ENCODE measurements at places on chromosomes 2 and 18.
A peak's percentile ranks its signal among the peaks of the same experiment; 100 is the strongest.

DNA sequence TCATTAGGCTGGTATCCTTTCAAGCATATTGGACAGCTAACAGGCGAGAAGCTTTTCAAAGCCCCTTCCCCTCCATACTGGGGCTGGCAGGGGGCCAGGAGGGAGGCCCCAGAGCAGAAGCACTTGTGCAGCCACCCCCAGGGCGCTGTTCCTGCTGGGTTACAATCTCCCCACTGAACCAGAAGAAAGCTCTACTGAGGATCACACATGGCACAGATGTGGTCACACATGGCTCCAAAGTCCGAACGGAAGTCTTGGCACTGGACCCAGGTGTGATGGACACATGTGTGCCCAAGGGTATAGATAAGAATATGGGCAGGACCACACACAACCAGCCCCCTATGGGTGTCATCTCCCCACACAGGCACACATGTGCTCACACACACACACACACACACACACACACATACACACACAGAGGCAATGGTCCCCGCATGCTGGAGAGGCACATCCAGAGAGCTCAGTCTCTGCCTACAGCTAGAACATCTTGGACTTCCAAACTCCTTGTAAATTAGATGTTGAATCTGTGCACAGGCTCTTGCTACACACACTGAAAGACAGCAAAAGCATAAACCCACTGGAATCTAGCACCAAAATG is 56.4 kb downstream of the TTC32 start:
- H3K27ac ChIP-seq: no peak overlapping the region
- peaks cover 7% of the 10 kb centered on the region for H3K27me3 ChIP-seq
- H3K4me1 ChIP-seq: no peaks in the 10 kb centered on the region
- DNase-seq: no peak
- H3K36me3 ChIP-seq: no peaks in the 10 kb centered on the region

DNA sequence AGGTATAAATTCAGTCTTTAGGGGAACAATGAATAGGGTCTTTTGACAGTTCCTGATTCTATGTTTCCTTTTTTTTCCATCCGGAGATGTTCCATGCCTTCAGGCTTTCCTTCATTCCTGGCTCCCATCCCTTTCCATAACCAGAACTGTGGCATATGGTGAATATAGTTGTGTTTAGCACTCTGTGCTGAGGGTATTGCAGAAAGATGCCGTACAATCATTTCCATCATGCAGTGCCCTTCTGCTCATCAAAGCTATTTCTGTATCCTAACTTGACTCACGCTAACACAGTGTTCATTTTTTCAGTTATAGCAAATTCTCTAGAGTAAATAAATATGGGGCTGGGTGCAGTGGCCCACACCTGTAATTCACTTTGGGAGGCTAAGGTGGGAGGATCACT is 131.9 kb upstream of the EML6 start:
- peaks cover 73% of the 10 kb centered on the region for H3K4me1 ChIP-seq
- H3K27me3 ChIP-seq: no peaks in the 10 kb centered on the region
- DNase-seq: no peak
- peak overlapping the region; percentile 83 for H3K27ac ChIP-seq
- H3K36me3 ChIP-seq: peaks cover 29% of the 10 kb centered on the region

GRCh38 chr2:39524756-39525635 is 87.9 kb upstream of the MAP4K3 start:
- no peaks in the 10 kb centered on the region for H3K36me3 ChIP-seq
- H3K27ac ChIP-seq: no peak overlapping the region
- H3K27me3 ChIP-seq: peaks cover 1% of the 10 kb centered on the region
- DNase-seq: no peak
- no peak overlapping the region for H3K4me3 ChIP-seq
- no peaks in the 10 kb centered on the region for H3K4me1 ChIP-seq

DNA sequence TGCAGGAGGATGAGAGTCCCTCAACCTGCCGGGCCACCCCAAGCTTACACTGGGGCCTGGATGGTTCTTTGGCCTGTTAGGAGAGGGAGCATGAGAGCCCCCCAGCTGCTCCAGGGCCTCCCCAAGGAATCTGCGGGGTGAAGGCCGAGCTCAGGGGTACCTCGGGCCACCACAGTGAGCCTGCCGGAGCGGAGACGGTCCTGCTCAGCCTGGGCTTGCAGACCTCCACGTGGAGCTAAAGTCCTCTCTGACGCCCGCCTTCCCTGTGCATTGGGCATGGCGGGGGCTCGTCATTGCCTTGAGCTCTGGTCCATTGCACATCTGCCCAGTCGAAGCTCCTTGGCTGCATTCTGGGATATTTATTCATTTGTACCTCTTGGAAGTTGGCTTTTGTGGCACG is 62.7 kb downstream of the ASB1 start:
- H3K27me3 ChIP-seq: peaks cover 2% of the 10 kb centered on the region
- no peak overlapping the region for H3K4me3 ChIP-seq
- DNase-seq: no peak
- no peak overlapping the region for H3K27ac ChIP-seq
- no peaks in the 10 kb centered on the region for H3K36me3 ChIP-seq

- no peak overlapping the region for H3K27ac ChIP-seq
- H3K36me3 ChIP-seq: no peaks in the 10 kb centered on the region
- DNase-seq: no peak
- peaks cover 16% of the 10 kb centered on the region for H3K27me3 ChIP-seq
Measured at GRCh38 chr2:31151501-31151900, 13.3 kb upstream of the GALNT14 start.

- H3K4me1 ChIP-seq: no peaks in the 10 kb centered on the region
- no peak for DNase-seq
- H3K36me3 ChIP-seq: no peaks in the 10 kb centered on the region
- no peaks in the 10 kb centered on the region for H3K27me3 ChIP-seq
- no peak overlapping the region for H3K27ac ChIP-seq
Measured at GRCh38 chr2:3911882-3912455, 208.6 kb downstream of the DCDC2C start.

DNA sequence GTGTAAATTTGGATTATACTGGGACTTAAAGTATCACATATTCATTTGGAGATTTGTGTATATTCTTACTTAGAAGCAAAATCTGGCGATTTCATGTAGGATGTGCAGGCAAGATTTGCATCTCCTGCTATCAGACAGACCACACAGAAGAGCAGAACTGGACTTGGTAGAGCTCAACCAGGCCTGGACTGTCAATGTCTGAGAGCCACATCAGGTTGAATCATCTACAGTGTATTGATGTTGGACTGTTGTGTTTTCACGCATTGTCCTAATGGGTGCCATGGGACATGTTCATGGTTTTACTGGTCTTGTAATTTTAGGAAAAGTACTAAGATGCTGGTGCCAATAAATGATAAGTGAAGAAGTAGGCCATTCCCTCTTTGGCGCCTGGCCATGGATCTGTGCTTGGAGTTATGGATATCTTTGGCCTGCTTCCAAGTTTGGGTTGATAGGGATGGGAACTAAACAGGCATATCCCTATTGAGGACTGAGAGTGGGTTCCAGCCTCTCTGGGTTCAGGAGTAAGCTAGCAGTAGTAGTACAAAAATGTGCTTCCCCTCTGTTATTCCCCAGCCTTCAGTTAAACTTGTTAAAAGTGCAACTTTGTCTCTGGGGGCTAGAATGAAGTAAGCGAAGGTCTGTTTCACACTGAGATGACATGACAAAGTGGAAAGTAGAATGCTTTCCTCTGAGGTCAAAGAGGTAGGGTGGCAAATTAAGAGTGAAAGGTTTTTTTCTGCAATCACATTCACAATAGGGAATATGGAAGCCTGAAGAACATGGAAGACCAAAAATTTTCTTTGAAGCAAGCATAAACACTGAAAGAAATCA is 49.2 kb upstream of the NEMP2 start:
- peaks cover 19% of the 10 kb centered on the region for H3K4me1 ChIP-seq
- DNase-seq: no peak
- H3K27me3 ChIP-seq: no peaks in the 10 kb centered on the region
- H3K36me3 ChIP-seq: no peaks in the 10 kb centered on the region
- no peak overlapping the region for H3K27ac ChIP-seq

- no peak overlapping the region for H3K4me3 ChIP-seq
- no peaks in the 10 kb centered on the region for H3K4me1 ChIP-seq
- H3K27ac ChIP-seq: no peak overlapping the region
- H3K36me3 ChIP-seq: no peaks in the 10 kb centered on the region
- no peaks in the 10 kb centered on the region for H3K27me3 ChIP-seq
Measured at GRCh38 chr2:163471947-163472346, 263.9 kb downstream of the FIGN start.

DNA sequence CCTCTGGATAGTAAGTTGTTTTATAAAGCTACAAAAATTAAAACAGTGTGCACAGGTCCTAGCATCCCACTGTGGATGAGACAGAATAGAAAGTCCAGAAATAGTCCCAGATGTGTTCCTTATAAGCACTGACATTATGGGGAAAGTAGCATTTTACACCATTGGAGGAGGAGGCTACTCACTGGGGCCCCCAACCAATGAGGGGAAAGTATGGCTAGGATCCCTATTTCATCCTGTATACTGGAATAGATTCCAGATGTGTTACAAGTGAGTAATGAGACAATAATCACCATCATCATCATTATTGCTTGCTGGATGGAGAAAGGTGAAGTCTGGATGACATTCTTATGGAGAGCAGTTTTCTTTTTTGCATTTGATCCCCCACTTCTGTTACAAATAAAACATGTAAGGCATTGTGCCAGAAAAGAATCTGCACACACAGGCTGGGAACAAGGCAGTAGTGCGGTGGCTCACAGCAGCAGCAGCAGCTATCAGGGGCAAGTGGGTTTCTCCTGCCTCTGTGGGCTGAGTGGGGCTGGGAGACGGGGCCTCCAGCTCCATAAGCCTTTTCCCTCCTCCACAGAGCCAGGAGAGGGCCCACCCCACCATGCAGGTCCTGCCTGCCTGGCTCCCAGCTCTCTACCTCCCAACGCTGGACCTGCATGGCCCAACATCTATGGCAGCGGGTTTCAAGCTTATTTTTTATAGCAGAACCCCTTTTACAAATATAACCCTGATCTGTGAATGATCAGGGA is 5.0 kb downstream of the ARID5A start:
- no peak overlapping the region for H3K27ac ChIP-seq
- DNase-seq: no peak
- peaks cover 91% of the 10 kb centered on the region for H3K36me3 ChIP-seq
- no peaks in the 10 kb centered on the region for H3K27me3 ChIP-seq

GRCh38 chr2:241461693-241462677 is 46.4 kb downstream of the STK25 start:
- H3K4me1 ChIP-seq: no peaks in the 10 kb centered on the region
- H3K36me3 ChIP-seq: no peaks in the 10 kb centered on the region
- H3K27ac ChIP-seq: no peak overlapping the region
- no peaks in the 10 kb centered on the region for H3K27me3 ChIP-seq
- DNase-seq: no peak

DNA sequence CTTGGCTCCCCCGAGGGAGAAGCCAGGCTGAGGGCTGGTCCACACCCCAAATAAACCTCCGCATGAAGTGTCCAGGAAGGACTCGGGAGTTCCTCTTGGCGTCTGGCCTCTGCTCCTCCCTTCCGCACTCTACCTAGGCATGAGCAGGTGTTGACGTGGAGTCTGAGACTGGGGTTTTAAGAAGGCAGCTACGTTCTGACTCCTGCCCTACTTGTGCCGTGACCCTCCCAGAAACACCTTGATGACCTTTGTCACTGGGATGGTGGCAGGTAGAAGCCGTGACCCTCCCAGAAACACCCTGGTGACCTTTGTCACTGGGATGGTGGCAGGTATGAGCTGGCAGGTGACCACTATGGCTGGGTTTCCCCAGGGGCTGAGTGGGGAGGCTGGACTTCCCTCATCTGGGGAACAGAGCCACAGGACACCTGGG is 54.8 kb downstream of the HS6ST1 start:
- H3K36me3 ChIP-seq: no peaks in the 10 kb centered on the region
- H3K27me3 ChIP-seq: no peaks in the 10 kb centered on the region
- H3K4me3 ChIP-seq: no peak overlapping the region
- no peak overlapping the region for H3K27ac ChIP-seq

- no peaks in the 10 kb centered on the region for H3K4me1 ChIP-seq
- no peak for DNase-seq
- no peak overlapping the region for H3K4me3 ChIP-seq
- H3K27me3 ChIP-seq: no peaks in the 10 kb centered on the region
- H3K27ac ChIP-seq: no peak overlapping the region
Measured at GRCh38 chr18:79453816-79454735, 58.3 kb downstream of the NFATC1 start.

- no peak overlapping the region for H3K4me3 ChIP-seq
- peaks cover 22% of the 10 kb centered on the region for H3K4me1 ChIP-seq
- peak overlapping the region; percentile 27 for H3K27ac ChIP-seq
- H3K27me3 ChIP-seq: no peaks in the 10 kb centered on the region
Measured at GRCh38 chr2:68521037-68521436, 53.7 kb downstream of the APLF start.
